ENCODE measurements at places on chromosomes 6 and 20.

DNA sequence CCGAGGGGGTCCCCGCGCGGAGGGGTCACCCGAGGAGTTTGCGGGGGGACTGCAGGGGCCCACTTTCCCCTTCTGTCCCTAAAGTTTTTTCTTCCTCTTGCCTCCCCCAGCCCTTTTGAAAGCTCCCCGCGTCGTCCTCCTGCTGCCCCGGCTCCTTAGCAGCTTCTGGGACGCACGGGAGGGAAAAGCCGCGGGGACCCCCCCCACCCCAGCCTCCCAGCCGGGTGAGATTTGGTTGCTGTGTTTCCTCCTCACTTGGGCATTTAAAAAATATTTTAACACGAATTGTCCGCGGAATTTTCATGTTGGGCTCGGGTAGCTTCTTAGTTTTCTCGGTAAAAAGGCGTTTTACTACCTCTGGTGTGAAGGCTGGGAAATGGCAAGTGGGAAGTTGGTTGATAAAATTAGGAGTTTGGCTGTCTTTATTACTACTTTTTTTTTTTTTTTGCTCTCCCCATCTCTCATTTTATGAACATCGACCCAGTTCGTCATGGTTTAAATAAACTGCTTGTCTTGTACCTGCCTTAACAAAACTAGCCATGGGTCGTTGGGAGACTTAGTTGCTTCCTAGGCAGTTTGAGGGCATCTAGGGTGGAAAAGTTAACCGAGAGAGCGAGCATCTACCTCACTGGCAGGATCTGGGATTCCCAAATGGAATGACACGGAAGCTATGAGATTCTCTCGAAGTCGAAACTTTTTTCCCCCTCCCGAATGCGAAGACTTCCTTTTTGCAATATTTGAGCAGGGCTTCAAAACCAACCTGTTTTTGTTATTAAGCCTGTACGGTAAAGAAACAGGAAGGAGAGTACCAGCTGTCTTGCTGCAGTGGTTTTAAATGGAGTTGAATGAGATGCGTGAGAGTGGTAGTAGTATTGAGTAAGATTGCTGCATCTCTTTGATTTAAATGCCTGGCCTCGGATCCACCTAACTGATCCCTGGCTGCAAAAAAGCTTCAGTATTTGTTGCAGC is 868 bp downstream of the NCOA3 start:
- DNase-seq = no peak

DNA sequence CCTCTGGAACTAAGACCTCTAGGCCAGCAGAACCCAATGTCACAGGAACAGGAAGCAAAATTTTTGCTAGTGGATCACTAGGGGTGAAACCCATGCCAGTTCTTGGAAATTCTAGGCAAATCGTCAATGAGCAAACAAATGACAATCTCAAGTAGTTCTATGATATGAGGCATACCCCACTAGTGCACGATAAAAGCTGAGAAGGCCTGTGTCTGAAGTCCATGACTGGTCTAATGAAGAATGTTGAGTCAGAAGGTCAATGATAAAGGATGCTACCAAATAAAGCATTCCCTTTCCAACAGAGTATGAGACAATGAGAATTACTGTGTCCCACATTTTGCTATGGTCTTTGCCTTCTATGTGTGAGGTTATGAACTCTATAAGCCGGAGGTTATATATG is 149.4 kb upstream of the NOX3 start:
- DNase-seq = no peak

DNA sequence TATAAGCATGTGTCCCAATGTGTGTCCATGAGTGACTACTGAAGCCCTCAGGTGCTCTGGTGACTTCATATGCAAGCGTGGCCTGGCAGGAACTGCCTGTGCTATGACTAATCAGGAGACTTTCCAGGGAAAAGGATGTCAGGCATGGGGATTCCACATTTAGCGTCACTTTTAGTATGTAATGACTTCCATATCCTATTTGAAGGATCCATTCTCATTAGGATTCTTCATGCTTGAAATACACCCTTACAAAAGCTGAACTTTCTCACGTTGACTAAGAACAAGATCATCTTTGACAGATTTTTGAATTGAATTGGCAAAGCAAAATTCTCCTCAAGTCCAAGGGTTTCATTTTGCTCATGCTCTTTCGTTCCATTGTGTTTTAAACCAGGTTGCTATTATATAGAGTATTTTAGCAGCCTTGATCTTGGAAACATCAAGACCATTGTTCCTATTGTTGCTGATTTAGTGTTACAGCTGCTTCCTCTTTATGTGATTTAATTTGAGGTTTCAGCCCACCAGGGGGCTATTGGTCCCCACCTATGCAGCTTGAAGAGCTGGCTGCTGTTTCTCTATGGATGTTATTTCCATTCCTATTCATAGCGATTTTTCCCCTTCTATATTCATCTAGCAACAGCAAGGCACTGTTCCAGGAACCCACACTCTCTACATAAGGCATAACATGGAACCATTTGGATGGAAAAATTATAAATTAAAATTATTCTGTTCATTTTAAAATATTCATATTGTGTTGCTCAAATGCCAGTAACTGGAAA is 418.6 kb downstream of the CDKAL1 start:
- DNase-seq = no peak

- no peak for DNase-seq
Observed at GRCh38 chr6:169326067-169326799, 72.6 kb upstream of the THBS2 start.

- no peak for DNase-seq
Observed at GRCh38 chr6:157054531-157054979, 268.8 kb downstream of the TMEM242 start.

- DNase-seq = no peak
Observed at GRCh38 chr20:51366155-51366886, 176.2 kb downstream of the NFATC2 start.

GRCh38 chr6:138182939-138183789 is 21.4 kb downstream of the ARFGEF3 start:
- no peak for DNase-seq

- no peak for DNase-seq
Observed at GRCh38 chr6:10564975-10565673, 44.0 kb downstream of the GCNT2 start.

- DNase-seq = no peak
Observed at GRCh38 chr6:53593001-53593488, 48.1 kb upstream of the GCLC start.

- no peak for DNase-seq
Observed at GRCh38 chr20:19974630-19975435, 42.3 kb upstream of the NAA20 start.

DNA sequence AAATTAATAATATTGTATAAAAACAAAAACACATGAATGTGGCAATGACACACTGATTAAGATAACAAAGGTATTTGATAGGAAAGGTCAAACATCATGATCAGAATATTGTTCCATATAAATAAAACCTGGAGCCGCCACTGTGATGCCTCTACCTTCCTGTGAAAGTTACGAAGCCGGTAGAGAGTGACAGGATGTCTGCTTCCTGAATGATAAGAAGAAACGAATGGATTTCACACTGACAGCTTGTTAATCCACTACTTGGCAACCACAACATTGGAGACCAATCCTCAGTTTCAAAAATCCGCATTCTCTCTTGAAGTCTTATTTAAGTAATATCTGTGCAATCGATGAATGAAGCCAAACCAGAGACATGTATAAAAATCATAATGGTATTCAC is 315.1 kb downstream of the HDGFL1 start:
- no peak for DNase-seq

- DNase-seq = no peak
Observed at GRCh38 chr20:53126185-53126584, 154.0 kb downstream of the TSHZ2 start.

DNA sequence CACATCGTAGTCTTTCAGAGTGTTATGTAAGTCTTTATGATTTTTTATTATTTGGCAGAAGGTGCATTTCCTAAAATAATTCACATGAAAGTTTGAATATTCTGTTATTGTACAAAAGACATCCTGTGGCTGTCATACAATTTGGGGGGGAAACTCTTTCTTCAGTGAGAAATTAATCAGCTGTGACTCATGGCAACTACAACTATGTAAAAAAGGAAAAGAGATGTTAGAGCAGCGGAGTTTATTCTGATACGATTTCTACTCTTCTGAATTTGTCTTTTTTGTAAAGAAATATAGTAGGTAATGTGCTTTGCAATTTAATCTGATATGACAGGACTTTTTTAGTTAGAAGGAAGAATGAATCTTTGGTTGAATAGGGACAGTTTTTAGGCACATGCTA is 14.2 kb downstream of the COL19A1 start:
- no peak for DNase-seq

DNA sequence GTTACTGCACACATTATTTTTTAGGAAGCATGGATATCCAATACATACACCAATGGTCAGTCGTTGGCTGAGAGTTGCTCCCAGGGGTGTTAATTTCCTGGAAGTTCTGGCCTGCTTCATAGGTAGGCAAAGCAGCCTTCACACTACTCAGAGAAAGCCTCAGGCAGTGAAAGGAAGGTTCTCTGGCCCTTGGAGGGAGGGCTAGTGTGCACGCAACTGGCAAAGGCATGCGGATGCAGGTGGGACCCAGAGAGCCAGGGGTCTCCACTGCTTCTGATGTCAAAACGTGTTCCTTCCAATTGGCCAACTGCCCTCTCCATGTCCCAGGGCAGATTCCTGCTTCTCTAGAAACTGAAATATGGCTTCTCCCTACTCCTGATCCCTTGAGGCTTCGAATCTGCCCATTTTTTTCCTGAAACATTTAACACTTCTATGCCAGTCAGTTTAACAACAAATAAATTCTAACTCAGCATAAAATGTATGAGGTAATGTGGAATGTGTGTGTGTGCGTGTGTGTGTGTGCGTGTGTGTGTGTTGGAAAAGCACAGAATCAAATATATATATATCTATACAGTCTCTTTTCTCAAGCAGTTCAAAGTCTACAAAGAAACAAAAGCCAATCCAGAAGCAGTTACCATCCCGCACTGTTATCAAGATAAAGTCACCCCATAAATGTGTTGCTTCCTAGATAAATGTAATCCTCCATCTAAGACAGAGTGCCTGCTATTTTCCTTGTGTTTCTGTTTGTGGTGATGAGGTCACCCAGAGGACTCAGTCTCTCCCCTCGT is 94.0 kb upstream of the HIVEP1 start:
- DNase-seq = no peak

DNA sequence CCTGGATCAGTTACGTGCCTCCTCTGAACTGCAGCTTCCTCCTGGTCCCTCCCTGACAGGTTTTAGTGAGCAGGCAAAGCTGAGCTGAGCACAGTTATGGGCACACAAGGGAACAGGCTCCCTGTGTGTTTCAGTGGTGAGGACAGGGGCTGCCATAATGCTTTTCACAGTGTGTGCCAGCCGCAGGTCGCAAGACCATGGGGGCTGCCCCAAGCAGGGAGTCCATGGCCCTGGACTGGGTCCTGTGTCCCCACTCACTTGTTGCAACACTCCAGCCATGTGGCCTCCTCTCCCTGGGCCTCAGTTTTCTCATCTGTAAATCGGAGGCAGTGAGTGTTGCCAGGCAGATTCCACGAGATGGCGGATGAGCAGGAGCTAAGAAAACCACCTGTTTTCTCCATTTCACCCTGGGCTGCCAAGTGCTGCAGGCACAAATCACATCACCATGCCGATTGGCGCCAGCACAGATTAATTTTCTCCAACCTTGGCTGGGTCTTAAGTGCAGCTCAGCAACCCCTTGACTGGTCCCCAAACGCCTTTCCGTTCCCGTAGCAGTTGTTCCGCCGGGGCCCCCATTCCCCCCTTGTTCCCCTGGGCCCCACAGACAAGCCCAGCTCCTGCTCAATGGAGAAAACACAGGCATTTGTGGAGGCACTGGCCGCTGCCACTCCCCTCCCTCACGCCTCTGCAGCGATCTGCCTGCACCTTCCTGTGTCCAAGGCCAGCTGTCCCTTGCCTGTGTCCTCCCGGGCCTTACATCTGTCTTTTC is 57.1 kb upstream of the NNAT start:
- DNase-seq = no peak

Data from stimulated activated CD4-positive, alpha-beta T cell treated with anti-CD3 and anti-CD28 coated beads, Interleukin-1b, Interleukin-23, amount 100 ng/mL, for 1 hour (primary cell).